ENCODE measurements at places on chromosomes 12 and 14. TPM values are rescaled to one million over a fixed set of nuclear protein-coding genes. Genes with fewer than 3 reads are reported as not detected.

Gene MYRFL
- total RNA-seq, result 0.16 TPM

Gene ZDHHC22
- not detected for total RNA-seq

Gene ADAM21
- total RNA-seq, result 0.11 TPM

Gene EIF2B1
- 50.0 TPM for total RNA-seq

Gene CCDC196
- total RNA-seq, result not detected

DNA sequence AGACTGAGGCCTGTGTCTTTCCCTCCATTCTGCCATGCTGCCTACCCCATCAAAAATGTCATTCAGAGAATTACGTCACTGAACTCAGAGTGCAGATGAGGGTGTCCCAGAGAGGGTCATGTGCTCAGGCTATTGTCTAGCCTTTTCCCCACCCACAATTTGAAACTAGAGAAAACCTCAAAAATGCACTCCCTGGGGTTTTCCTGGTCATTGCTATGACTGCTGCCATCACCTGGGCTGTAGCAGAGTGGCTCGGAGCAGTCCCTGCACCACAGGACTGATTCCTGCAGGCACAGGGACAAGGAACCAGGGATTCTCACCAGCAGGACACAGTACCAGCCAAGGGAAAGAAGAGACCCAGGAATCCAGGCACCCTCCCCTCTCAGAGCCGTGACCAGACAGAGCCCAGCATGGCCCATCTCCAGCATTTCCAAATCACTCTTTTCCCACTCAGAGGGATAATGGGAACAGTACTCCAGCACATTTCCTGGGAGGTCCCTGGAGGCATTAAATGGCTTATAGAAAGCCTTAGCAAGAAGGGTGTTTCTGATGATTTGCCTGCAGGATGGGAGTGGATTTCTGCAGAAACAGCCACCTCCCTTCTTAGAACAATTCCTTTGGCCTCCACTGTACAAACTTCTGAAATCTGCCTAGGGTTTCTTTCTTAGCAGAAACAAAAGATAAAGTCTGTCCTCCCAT is 45.9 kb downstream of the VWF start:
- peaks cover 23% of the 10 kb centered on the region for H3K4me1 ChIP-seq

- DNase-seq, result no peak
- peak overlapping the region; percentile 37 for H3K4me3 ChIP-seq
- no peaks in the 10 kb centered on the region for H3K27me3 ChIP-seq
- H3K27ac ChIP-seq, result peak overlapping the region; percentile 98
- H3K36me3 ChIP-seq, result peaks cover 18% of the 10 kb centered on the region
Observed at GRCh38 chr12:120760349-120761254, 35.0 kb downstream of the ACADS start.

GRCh38 chr12:52235822-52236361 is 2.8 kb downstream of the KRT7 start:
- peaks cover 4% of the 10 kb centered on the region for H3K36me3 ChIP-seq
- H3K4me3 ChIP-seq, result no peak overlapping the region
- no peak for DNase-seq
- no peak overlapping the region for H3K27ac ChIP-seq
- peaks cover 35% of the 10 kb centered on the region for H3K4me1 ChIP-seq

DNA sequence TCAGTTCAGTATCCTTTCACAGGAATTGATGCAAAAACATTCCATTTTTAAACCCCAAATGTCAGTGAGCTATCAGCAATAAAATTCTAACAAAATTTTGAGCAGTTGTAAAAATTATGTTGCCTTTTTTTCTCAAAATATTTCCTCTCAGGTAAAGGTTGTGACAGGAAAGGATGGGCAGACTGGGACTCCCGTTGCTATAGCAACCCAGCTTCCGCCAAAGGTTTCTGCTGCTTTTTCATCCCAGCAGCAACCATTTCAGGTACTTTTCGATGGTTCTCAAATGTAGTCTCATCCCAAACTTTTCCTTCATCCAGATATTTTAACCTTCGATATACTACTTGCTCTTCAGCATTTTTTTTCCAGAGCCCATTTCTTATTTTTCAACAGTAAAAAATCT is 13.6 kb downstream of the EP400 start:
- H3K4me1 ChIP-seq, result peaks cover 4% of the 10 kb centered on the region
- H3K4me3 ChIP-seq, result no peak overlapping the region
- H3K36me3 ChIP-seq, result peaks cover 10% of the 10 kb centered on the region
- no peak overlapping the region for H3K27ac ChIP-seq

- peaks cover 22% of the 10 kb centered on the region for H3K36me3 ChIP-seq
- H3K27ac ChIP-seq, result no peak overlapping the region
- H3K4me3 ChIP-seq, result no peak overlapping the region
Observed at GRCh38 chr14:75119056-75119455, 7.8 kb downstream of the NEK9 start.

DNA sequence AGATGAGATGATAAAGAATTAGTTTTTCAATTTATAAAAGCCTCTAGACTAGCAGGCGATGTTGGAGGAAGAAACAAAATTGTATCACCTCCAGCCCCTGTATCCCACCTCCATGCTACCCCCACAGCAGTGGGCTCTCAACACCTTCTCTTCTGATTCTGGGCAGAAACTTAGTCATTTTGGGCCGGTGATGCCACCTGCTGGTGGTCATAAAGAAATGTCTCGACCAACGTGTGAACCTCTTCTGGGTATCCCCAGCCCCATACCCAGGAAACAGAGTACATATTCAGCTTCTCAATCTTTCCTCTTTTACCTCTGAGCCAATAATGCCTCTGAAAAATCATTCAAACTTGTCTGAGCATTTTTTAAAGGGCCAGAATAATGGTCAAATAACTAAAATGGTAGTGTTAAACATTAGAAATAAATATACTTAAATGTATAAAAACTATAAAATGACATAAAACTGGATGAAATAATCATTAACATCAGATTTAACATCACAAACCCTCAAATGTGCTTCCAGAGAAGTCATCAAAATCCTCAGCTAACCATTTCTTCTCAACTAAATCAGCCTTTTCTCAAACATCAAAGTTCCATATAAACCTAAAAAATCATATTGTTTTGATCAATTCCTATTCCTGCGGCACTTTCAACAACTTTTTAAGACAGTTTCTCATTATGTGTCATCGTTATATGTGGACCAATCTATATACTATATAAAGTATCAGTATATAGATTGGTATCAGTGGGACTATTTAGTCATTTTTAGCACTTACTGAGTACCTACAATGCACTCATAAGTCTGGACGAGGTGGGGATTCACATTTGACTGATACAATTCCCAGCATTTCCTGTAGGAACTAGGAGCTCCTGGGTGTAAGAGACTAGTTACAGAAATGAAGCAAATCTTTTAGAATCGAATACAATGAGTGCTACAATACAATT is 69.4 kb downstream of the ATXN2 start:
- DNase-seq, result no peak
- H3K36me3 ChIP-seq, result peaks cover 27% of the 10 kb centered on the region
- peak overlapping the region; percentile 3 for H3K27ac ChIP-seq
- no peaks in the 10 kb centered on the region for H3K27me3 ChIP-seq
- H3K4me1 ChIP-seq, result no peaks in the 10 kb centered on the region
- no peak overlapping the region for H3K4me3 ChIP-seq

DNA sequence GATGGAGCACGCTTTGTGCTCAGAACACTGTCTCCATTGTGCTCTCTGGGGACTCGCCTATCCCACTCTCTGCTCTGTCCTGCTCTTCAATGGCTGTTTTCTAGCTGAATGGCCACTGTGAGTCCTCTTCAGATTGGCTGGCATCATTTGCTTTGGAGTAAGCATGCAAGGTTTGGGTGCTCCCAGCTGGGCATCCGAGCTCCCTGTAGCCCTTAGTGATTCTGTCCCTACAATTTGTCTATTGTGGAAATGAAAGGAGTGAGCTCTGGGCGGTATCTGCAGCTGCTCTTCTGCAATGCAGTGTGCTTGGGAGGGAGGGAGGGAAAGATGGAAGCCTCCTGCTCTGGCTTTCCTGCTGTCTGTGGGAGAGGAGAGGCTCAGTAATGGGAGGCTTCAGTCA is 84.8 kb downstream of the SMOC1 start:
- H3K27me3 ChIP-seq, result peaks cover 12% of the 10 kb centered on the region
- no peak for DNase-seq
- no peak overlapping the region for H3K4me3 ChIP-seq
- no peaks in the 10 kb centered on the region for H3K36me3 ChIP-seq
- no peaks in the 10 kb centered on the region for H3K4me1 ChIP-seq
